ENCODE measurements at places on chromosomes 6 and 20.

DNA sequence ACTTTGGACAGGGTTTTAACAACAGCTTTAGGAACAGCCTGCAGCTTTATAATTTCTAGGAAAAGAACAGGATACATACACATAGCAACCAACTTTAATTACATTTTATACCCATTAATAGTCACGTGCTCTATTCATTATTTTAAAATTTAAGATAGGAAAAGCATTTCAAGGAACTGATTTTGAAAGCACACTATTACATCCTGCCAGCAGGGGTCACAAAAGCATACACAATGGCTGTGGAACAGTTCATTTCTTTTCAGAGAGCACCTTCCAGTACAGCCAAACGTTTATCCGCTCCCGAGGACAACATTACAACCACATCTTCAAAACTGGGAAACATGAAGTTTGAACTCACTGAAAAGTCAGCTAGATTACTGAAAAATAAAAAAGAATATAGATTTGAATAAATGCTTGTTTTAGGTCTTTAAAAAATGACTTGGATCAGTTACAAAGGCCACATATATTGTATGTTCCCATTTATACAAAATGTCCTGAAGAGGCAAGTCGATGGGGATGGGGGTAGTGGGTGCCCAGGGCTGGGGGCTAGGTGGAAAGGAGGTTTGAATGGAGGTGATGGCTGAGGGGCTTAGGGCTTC is 104.6 kb upstream of the EXOC2 start:
- DNase-seq, result peak; percentile 25

- peak; percentile 78 for DNase-seq
Observed at GRCh38 chr6:14072084-14072483, 45.5 kb upstream of the CD83 start.

GRCh38 chr6:106511288-106512047 is 117.8 kb downstream of the RTN4IP1 start:
- peak; percentile 34 for DNase-seq

GRCh38 chr6:12749531-12750379 is 33.2 kb downstream of the PHACTR1 start:
- DNase-seq, result no peak

- no peak for DNase-seq
Observed at GRCh38 chr6:6516666-6517458, 71.7 kb upstream of the LY86 start.

DNA sequence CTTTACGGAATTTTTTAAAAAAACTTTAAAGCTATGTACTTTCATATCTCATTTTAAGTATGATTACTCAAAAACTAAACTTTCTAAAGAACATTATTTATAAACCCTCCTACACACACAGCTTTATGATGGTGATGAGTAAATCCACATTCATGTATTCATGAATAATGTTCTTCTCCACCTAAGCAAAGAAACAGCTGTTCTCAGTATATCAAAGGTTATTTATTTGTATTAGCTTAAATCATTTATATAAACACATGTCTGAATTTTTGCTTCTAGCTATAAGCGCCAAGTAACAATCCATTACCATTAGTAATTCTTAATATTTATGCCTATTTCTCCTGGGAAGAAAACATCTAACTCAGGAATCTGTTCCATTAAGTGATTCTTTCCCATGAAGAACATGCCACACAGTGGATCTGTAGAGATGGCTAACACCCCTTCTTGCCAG is 63.3 kb downstream of the SMLR1 start:
- peak; percentile 86 for DNase-seq

- peak; percentile 98 for DNase-seq
Observed at GRCh38 chr6:136586295-136586694, 36.1 kb upstream of the MAP7 start.

- DNase-seq, result peak; percentile 34
Observed at GRCh38 chr20:13638162-13638495, 603 bp downstream of the TASP1 start.

DNA sequence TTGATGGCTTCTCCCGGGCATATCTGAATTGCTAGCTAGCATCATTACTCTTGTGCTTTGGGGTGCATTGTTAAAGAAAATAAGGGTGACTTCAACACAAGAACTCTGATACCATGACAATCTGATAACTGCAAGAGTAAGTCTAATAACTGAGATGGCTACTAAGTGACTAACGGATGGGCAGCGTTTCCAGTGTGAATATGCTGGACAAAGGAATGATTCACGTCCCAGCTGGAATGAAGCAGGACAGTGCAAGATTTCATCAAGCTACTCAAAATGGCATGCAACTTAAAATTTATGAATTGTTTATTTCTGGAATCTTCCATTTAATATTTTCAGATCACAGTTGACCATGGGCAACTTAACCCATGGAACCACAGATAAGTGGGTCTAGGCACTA is 31.7 kb downstream of the MOXD1 start:
- peak; percentile 92 for DNase-seq

DNA sequence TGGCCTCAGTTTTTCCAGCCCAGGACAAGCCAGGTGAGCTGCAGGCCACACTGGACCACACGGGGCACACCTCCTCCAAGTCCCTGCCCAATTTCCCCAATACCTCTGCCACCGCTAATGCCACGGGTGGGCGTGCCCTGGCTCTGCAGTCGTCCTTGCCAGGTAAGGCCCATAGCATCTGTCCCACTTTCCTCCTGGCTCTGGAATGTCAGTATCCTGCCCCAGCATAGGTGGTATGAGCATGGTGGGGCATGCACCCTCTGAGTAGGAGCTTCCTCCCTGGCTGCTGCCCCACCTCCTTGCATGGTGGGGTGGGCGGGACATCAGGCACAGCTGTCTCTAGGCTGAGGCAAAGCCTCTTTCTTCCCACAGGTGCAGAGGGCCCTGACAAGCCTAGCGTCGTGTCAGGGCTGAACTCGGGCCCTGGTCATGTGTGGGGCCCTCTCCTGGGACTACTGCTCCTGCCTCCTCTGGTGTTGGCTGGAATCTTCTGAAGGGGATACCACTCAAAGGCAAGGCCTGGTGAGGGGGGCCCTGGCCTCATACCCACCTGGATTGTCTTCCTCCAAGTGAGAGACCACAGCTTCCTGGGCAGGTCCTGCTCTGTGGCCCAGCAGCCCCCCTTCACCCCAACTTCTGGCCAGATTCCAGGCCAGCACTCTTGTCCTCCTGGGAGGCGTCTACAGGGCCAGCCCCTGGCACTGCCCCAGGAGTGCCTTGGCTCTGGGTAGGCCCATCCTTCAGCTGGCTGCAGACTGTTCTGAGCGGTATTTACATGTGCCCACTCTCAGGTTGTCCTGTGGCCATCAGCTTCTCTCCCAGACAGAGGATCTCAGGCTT is 9.1 kb downstream of the PI16 start:
- DNase-seq, result no peak
